ENCODE measurements at places on chromosomes 11 and 22.

DNA sequence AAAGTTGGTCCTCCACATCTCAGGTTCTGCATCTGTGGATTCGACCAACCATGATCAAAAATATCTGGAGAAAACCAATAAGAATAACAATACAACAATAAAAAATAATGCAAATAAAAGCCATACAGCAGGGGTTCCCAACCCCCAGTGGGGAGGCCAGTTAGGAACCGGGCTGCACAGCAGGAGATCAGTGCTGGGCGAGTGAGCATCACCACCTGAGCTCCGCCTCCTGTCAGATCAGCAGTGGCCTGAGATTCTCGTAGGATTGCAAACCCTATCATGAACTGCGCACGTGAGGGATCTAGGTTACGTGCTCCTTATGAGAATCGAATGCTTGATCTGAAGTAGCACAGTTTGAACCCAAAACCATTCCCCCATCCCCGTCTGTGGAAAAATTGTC lies 25.4 kb upstream of the MYO18B start:
- H3K36me3 ChIP-seq, result no peaks in the 10 kb centered on the region
- no peak for DNase-seq
- H3K27ac ChIP-seq, result no peak overlapping the region
- H3K4me3 ChIP-seq, result no peak overlapping the region

GRCh38 chr11:118305726-118306125 lies 1.2 kb downstream of the CD3E start:
- H3K27me3 ChIP-seq, result no peaks in the 10 kb centered on the region
- peak; percentile 79 for DNase-seq
- H3K27ac ChIP-seq, result peak overlapping the region; percentile 97

GRCh38 chr11:35290876-35291275 lies 128.5 kb downstream of the SLC1A2 start:
- no peaks in the 10 kb centered on the region for H3K4me1 ChIP-seq
- DNase-seq, result no peak
- H3K36me3 ChIP-seq, result no peaks in the 10 kb centered on the region
- no peak overlapping the region for H3K4me3 ChIP-seq
- no peak overlapping the region for H3K27ac ChIP-seq

DNA sequence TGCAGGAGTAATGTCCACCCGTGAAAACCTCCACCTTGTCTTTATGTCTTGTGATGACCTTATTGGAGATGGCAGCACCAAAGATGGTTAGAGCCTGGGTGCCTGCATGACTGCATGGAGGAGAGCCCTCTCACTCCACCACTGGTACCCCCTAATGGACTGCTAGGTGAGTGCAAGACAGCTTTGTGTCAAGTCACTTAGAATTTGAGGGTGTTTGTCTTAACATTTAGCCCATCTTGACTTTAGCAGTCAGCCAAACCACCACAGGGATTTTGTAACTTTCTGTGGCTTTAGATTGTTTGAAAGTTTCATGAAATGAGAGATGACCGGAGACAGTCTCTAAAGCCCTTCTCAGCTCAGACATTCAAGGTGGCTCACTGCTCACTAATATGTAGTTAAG lies 232.9 kb upstream of the NCAM1 start:
- H3K27me3 ChIP-seq, result peaks cover 9% of the 10 kb centered on the region
- no peak overlapping the region for H3K27ac ChIP-seq
- no peak for DNase-seq

- 0 out of 2 replicates have a peak, but pooled peaks cover 3% of the 10 kb centered on the region for H3K4me1 ChIP-seq
- H3K27me3 ChIP-seq, result peaks cover 10% of the 10 kb centered on the region
- no peak overlapping the region for H3K27ac ChIP-seq
- no peak overlapping the region for H3K4me3 ChIP-seq
- H3K36me3 ChIP-seq, result no peaks in the 10 kb centered on the region
Observed at GRCh38 chr11:6351782-6352382, 31.6 kb upstream of the CAVIN3 start.

GRCh38 chr22:39039306-39040126 lies 1.1 kb upstream of the APOBEC3F start:
- 0 out of 2 replicates have a peak overlapping the region, but pooled peaks have one; percentile 54 for H3K27ac ChIP-seq
- H3K36me3 ChIP-seq, result no peaks in the 10 kb centered on the region
- no peak overlapping the region for H3K4me3 ChIP-seq
- no peaks in the 10 kb centered on the region for H3K27me3 ChIP-seq
- H3K4me1 ChIP-seq, result peaks cover 21% of the 10 kb centered on the region
- DNase-seq, result no peak

- H3K4me1 ChIP-seq, result peaks cover 40% of the 10 kb centered on the region
- peak; percentile 37 for DNase-seq
- H3K27ac ChIP-seq, result peak overlapping the region; percentile 75
- peak overlapping the region; percentile 93 for H3K4me3 ChIP-seq
- H3K36me3 ChIP-seq, result peaks cover 38% of the 10 kb centered on the region
- H3K27me3 ChIP-seq, result peaks cover 36% of the 10 kb centered on the region
Observed at GRCh38 chr22:38871360-38872171, 450 bp downstream of the CBX6 start.

GRCh38 chr11:15194671-15195415 lies 80.1 kb downstream of the INSC start:
- H3K4me3 ChIP-seq, result no peak overlapping the region
- no peaks in the 10 kb centered on the region for H3K4me1 ChIP-seq
- DNase-seq, result no peak
- peaks cover 8% of the 10 kb centered on the region for H3K27me3 ChIP-seq
- H3K36me3 ChIP-seq, result no peaks in the 10 kb centered on the region
- H3K27ac ChIP-seq, result no peak overlapping the region

GRCh38 chr11:126951465-126951864 lies 49.1 kb downstream of the KIRREL3 start:
- H3K27me3 ChIP-seq, result peaks cover 22% of the 10 kb centered on the region
- H3K4me1 ChIP-seq, result peaks cover 3% of the 10 kb centered on the region
- DNase-seq, result no peak
- H3K36me3 ChIP-seq, result no peaks in the 10 kb centered on the region
- H3K27ac ChIP-seq, result no peak overlapping the region

DNA sequence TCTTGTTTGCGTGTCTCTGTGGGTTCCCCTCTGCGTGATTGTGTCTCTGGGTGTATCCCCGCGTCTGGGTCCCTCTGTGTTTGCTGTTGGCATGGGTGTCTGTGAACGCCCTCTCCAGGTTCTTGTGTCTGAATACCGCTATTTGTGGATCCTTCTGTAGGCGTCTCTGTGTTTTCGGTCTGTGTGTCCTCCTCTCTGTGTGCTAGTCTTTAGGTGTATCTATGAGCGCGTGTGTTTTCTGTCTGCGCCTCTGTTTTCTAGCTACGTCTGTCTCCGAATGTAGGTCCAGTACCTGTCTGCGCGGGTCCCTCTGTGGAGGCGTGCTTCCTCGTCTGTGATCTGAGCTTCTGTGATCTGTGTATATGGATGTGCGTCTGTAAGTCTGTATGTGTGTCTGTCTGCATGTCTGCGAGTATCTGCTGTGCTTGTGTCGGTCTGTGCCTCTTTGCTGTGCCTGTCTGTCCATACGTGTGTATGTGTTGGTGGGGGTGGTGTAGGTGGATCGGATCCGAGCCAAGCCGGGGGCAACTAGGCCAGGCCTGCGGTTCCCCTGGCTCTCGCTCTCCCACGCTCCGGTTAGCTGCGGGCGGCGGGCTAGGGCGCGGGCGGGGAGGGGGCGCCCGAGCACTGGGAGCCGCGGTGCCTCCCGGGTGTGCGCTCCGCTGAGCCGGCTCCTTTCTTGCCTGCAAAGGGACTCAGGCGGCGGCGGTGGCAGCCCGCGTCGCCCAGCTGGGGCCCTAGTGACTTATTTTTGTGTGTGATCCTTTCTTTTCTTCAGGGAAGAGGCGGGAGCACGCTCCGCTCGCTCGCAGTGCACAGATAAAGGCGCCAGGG lies 105.3 kb upstream of the E2F8 start:
- H3K27me3 ChIP-seq, result no peaks in the 10 kb centered on the region
- no peaks in the 10 kb centered on the region for H3K36me3 ChIP-seq
- no peak for DNase-seq
- H3K27ac ChIP-seq, result no peak overlapping the region
- no peak overlapping the region for H3K4me3 ChIP-seq

DNA sequence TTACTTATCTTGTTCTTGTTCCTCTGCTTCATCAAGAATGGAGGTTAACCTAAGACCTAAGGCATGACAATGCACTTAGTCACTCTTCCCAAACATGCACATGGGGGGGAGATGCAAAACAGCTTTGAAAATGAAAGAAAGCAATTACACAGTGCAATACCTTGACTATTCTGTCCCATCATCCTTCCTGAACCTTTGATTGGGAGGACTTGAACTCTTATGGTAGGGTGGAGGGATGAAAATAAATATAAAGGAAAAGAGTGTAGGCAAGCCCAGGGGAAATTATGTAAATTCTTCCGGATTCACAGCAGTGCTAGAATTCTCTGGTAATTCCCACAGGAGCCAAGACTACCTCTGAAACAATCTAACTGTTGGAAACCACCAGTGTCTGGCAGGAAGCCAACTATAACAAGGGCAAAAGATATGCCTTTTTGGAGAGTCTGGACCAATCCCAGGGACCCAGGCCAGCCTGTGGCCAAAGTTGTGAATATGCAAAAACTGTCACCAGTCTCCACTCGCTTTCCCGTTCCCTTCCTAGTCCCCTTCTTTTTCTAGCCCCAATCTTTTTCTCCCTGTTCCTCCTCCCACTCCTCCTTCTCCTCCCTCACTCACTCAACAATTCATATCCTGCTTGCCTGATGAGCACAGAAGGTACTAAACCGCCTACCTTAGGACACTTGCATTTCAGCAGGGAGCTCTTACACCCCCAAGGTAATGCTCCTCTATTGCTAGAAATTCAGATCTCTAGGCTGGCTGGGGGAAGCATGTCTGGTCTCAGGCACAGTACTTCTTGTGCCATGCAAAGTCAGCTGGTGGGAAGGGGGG lies 2.5 kb upstream of the RCN1 start:
- H3K27ac ChIP-seq, result no peak overlapping the region
- peak; percentile 21 for DNase-seq
- peaks cover 29% of the 10 kb centered on the region for H3K27me3 ChIP-seq

GRCh38 chr11:37320921-37321320 lies 722.9 kb upstream of the RAG2 start:
- no peaks in the 10 kb centered on the region for H3K36me3 ChIP-seq
- no peak overlapping the region for H3K27ac ChIP-seq
- no peak overlapping the region for H3K4me3 ChIP-seq

DNA sequence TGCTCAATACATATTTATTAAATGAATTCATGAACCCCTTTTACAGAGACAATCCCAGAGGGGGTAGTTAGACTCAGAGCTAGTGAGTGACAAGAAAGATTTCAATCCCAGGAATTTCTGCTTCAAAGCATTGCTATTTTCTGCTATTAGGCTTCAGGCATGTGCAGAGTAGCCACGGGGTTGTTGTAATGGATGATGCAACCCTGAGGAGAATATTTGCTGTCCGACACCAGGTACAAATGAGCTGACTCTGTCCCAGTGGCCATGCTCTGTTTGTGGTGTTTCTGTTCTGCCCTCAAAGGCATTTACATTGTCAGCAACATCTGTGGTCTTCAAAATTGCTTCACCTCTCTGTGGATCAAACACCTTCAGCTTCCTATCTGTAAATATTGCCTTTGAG lies 102.6 kb downstream of the CSNK2A3 start:
- DNase-seq, result no peak
- peaks cover 5% of the 10 kb centered on the region for H3K27me3 ChIP-seq
- no peak overlapping the region for H3K27ac ChIP-seq
- no peaks in the 10 kb centered on the region for H3K4me1 ChIP-seq
- no peaks in the 10 kb centered on the region for H3K36me3 ChIP-seq

DNA sequence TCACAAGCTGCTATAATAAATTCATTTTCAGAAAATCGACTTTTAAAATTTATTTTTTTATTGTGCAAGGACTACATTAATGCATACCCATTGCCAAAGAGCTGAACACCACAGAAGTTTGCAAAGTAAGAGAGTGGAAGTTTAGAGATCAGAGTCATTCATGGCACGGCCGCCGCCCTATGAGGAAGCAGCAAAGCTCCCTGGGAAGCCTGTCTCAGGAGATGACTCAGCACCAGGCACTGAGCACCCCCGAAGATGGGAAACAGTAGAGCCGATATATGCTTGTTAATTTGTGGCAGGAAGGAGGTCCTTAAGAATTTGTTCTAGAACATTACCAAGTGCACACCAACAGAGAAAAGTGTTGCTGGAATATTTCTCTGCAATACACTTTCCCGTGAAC lies 693.7 kb downstream of the OPCML start:
- no peaks in the 10 kb centered on the region for H3K36me3 ChIP-seq
- H3K27ac ChIP-seq, result no peak overlapping the region
- no peak for DNase-seq

GRCh38 chr11:11444804-11445131 lies 91.7 kb upstream of the CSNK2A3 start:
- no peak overlapping the region for H3K4me3 ChIP-seq
- H3K27me3 ChIP-seq, result peaks cover 14% of the 10 kb centered on the region
- H3K27ac ChIP-seq, result no peak overlapping the region
- DNase-seq, result no peak

DNA sequence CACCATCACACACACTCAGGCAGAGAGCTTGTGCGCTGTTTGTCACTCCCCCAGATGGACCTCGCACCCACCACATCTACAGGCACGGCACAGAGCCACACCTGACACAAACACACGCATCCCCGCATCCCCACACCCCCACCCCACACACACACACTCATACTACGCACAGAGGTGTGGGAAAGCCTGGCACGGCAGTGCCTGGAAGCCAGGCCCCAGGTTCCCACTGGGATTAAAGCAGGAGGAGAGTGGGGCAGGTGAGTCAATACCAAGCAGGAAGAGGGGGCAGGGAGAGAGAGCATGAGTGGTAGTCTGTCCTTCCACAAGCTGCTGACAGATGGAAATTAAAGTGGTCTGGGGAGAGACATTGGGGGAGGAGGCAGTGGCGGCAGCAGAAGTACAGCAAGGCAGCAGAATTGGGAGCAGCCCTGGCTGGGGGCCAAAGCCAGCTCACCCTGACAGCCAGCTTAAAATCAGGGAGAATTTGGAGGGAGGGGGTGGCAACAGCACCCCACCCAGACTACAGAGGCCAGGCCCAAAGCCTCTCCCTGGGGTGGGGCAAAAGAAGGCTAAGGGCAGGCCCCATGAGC lies 20.7 kb downstream of the TNKS1BP1 start:
- H3K4me3 ChIP-seq, result no peak overlapping the region
- DNase-seq, result no peak
- no peaks in the 10 kb centered on the region for H3K4me1 ChIP-seq
- peaks cover 41% of the 10 kb centered on the region for H3K36me3 ChIP-seq

DNA sequence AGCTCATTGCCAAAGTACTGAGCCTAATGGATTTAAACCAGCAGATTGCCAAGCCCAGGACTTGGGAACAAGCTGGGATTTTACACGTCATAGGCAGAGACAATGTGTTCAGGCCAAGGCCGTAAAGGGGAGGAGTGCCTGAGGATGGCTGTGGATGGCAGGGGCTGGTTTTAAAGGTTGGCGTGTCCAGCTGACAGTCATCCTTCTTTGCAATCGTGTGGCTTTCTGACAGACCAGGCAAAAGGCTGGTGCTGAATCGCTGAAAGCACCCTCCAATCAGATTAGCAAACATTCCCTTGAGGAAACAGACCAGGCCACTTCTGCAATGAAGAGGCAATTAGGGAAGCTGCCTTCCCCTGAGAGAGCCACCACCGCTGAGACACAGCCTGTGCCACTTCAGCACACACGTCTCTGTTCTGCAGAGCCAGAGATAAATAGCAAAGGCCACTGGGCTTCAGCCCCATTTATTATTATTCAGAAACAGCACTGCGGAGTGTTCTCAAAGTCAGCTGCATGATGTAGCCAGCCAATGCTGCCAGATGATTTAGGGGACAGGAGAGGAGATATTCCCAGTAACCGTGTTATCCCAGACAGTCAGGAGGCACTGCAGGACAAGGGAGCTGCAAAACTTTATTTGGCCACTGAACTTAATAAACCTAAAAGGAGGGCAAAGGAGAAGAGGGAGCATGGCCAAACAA lies 54.2 kb upstream of the CSNK2A3 start:
- no peak for DNase-seq
- no peak overlapping the region for H3K27ac ChIP-seq
- no peak overlapping the region for H3K4me3 ChIP-seq
